ENCODE measurements at places on chromosomes 2 and 18. TPM values are rescaled to one million over a fixed set of nuclear protein-coding genes. Genes with fewer than 3 reads are reported as not detected.
A peak's percentile ranks its signal among the peaks of the same experiment; 100 is the strongest.

Gene IL36B
- total RNA-seq = not detected

GRCh38 chr2:227127201-227127600 lies 36.8 kb downstream of the COL4A4 start:
- no peak for DNase-seq

- DNase-seq = peak; percentile 43
Observed at GRCh38 chr2:65722028-65722778, 289.8 kb upstream of the SPRED2 start.

DNA sequence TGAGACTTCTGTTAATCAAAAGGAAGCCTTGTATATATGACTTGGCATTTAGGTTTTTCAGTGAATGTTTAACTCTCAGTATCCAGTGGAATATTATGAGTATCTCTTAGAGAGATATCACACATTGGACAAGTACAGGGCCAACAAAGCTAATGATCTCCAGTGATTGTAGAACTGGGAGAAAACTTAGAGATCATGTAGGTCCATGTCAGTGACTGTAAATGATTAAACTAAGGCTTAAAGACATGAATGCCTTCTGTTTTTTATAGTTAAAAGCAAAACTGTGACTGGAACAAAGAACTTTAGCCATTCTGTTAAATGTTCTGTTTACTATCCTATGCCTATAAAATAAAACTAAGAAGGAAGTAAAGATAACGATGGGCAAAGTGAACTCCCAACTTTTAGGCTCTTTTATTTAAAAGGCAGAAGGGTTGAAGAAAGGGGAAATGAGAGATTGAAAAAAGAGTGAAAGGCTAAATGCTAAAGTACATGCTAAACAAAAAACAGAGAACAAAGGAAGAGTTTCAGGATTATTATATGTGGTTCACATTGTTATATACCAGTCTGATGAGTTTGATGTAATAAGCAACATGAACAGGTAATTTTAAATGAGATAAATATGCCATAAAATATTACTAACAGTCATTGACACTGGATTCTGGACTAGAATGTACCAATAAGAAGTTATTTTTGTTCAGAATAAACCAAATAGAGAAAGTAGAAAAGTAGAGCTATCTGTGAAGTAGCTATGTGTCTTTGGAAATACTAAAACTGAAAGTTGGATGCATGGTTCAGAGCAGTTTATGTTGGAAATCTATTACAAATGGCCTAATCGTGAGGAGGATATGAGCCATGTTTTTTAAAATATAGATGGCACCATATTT lies 37.1 kb upstream of the TNFRSF11A start:
- no peak for DNase-seq

Gene DNAJC5G
- total RNA-seq = not detected

DNA sequence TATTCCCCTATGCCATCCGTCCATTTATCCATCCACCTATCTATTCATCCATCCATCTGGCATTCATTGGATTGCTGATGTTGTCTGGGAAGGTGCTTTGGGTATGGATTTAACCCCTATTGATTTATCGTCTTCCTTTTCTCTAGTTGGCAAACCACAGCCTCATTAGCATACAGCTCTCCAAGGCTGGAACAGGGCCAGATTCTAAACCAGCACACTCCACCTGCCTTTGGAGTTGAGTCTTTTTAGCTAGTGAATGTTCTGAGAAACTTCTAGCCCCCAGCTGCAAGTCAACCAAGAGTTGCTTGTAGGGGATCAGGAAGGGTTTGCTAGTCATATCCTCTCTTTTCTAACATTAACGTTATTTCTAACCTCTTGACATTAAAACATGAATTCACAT lies 90.7 kb downstream of the NRP2 start:
- no peak for DNase-seq

DNA sequence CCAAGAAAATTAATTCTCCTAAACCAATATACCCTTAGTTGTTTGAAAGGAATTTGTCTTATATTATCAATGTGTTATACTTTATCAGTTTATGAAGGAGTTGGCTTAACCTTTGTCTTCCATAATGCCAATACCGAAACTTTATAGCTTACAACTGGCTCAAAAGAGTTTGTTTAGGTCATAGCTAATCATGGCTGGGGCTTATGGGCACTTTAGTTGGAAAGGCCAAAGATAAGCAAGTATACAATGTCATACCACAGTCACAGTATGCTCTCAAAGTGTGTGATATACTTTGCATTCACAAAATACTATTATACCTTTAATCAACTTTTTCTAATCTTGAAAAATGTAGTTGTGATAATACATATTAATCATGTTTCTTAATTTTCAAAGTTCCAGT lies 2.3 kb downstream of the KLHL41 start:
- peak; percentile 23 for DNase-seq

DNA sequence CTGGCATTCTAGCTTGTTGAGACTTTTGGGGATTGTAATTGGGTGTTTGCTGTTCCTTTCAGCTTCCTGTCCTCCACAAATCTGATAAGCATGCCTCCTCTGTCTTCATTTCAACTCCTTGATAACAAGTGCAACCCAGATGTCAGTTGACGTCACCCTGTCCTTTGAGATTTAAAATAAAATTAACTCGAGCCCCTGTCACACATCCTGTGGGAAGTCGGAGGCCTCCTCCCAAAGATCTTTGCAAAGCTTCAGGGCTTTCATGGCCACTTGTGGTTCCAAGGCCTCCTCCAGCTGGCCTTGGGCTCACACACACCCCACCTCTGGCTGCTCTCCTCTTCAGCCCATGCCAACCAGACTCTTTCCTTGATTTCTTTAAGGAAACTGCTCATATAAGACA lies 69.9 kb upstream of the ITGA6 start:
- no peak for DNase-seq

- no peak for DNase-seq
Observed at GRCh38 chr2:158505448-158505934, 48.7 kb downstream of the PKP4 start.

DNA sequence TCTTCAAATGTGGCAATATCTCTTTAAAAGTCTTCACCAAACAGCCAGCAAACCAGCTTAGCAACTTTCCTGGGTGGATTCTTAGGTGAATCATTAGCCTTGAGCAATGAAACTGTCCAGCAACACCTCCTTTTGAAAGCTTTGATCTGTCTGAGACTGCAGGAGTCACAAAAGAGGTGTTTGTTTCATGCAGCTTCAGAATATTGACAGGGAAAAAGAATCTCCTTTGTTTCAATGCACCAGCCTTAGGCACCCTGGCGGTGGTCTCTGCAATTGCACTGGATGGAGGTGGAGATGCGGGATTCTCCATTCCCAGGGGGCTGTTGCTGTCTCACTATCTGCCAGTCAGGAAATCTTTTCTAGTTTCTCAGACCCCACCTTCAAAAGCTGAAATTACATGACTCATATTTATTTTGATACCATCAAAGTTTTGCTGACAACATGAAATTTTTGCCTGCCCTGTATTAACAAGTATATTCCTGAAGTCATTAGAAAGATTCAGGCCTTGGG lies 76.0 kb upstream of the DSG1 start:
- no peak for DNase-seq

DNA sequence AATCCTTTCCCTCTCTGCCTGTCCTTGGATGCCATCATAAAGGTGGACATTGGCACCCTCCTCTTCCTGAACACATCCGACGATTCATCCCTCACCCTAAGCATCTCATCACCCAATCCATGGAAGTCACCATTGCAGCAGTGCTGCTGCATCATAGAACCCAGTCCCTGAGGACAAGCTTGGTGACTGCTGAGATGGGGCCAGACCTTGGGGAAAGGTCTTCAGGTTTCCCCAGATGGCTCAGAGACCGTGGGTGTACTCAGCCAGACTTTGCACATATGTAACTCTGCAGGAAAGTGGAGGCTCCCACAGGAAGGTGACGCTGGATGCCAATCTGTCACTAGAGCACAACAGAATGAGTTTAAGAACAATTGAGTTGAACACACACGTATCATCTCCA lies 202.2 kb downstream of the SOX11 start:
- no peak for DNase-seq

Gene PSMA8
- total RNA-seq = not detected

Gene ETAA1
- total RNA-seq = 15.5 TPM

GRCh38 chr2:151927501-151928221 lies 99.4 kb upstream of the ARL5A start:
- no peak for DNase-seq

DNA sequence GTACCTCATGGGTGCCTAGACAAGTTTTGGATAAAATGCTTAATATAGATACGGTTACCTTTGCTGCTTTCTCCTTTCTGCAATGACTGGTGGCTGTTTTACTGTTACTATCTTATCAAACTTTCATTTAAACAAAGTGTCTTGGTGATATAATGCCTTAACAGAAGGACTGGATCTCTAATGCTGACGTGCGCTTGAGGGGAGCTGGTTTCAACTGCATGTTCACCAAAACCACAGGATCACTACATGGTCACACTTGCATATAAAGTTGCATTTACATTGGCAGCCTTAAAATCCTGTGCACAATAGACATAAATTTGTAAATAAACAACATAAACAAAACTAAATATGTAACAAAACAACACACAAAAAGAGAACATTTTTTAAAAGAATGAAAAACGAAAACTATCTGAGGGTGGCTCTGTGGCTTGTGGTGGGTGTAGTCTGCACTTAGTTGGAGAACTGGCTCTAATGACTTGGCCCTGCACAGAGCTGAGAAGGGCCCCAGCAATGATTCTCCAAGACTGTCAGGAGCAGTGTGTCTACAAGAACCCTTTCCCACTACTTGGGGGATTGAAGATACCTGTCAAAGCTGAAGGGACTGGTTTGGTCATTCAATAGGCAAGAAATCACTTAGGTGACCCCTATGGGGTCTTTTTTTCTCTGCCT lies 135.5 kb downstream of the UXS1 start:
- no peak for DNase-seq
